ENCODE measurements at places on chromosomes 12 and 14. TPM values are rescaled to one million over a fixed set of nuclear protein-coding genes. Genes with fewer than 3 reads are reported as not detected.

GRCh38 chr14:49582113-49582977, 3.8 kb downstream of the RPS29 start:
- H3K4me1 ChIP-seq: peaks cover 9% of the 10 kb centered on the region
- no peaks in the 10 kb centered on the region for H3K27me3 ChIP-seq
- H3K4me3 ChIP-seq: peak overlapping the region; percentile 100
- DNase-seq: no peak
- H3K27ac ChIP-seq: no peak overlapping the region

DNA sequence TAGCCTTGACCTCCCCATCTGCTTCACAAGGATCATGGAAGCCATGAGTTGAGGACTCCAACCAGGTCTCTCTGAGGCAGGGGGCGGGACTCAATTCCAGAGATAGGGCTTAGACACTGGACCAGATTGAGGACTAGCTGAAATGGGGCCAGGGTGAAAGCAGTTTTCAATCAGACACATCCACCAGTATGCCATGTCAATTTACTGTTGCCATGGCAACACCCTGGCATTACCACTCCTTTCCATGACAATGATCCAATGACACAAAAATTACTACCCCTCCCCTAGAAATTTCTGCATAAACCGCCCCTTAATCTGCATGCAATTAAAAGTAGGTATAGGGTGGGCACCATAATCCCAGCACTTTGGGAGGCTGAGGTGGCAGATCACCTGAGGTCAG, 18.6 kb upstream of the DCAF5 start:
- no peaks in the 10 kb centered on the region for H3K36me3 ChIP-seq
- H3K4me3 ChIP-seq: no peak overlapping the region
- H3K27me3 ChIP-seq: no peaks in the 10 kb centered on the region
- H3K4me1 ChIP-seq: no peaks in the 10 kb centered on the region
- no peak for DNase-seq

The ADCY6 gene
- total RNA-seq: 15.6 TPM

The TCL1B gene
- total RNA-seq: 9.6 TPM

All from H1 (cell line).